ENCODE measurements at places on chromosomes 1 and 21.

GRCh38 chr1:230940848-230941247, 37.8 kb downstream of the TTC13 start:
- DNase-seq: no peak

DNA sequence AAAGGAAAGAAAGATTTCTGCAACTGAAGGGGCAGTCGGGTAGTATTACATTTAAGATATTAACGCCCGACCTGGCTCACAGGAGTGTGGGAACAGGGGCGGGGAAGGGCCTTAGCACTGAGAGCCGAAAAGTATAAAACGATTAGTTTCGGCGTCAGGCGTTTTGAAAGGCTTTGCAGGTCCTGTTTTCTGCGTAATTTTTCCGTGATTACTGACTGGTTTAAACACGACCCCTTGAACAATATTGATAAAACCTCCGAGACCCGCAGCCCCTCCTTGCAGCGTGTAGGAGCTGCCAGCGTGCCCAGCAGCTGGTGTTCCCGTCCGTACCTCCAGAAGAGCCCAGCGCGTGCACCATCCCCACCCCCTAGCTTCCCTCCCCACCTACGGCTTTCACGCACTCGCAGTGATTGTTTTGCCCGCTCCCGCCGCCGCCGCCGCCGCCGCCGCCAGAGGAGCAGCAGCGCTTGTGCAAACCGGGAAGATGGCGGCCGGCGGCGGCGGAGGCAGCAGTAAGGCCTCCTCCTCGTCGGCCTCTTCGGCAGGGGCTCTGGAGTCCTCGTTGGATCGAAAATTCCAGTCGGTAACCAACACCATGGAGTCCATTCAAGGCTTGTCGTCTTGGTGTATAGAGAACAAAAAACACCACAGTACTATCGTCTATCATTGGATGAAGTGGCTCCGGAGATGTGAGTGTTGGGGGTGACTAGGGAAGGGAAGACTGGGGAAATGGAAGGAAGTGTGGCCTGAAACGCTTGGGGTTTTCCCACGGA, 470 bp downstream of the RPRD2 start:
- DNase-seq: peak; percentile 50

GRCh38 chr1:228460821-228461220, 26.4 kb upstream of the RNF187 start:
- DNase-seq: no peak

DNA sequence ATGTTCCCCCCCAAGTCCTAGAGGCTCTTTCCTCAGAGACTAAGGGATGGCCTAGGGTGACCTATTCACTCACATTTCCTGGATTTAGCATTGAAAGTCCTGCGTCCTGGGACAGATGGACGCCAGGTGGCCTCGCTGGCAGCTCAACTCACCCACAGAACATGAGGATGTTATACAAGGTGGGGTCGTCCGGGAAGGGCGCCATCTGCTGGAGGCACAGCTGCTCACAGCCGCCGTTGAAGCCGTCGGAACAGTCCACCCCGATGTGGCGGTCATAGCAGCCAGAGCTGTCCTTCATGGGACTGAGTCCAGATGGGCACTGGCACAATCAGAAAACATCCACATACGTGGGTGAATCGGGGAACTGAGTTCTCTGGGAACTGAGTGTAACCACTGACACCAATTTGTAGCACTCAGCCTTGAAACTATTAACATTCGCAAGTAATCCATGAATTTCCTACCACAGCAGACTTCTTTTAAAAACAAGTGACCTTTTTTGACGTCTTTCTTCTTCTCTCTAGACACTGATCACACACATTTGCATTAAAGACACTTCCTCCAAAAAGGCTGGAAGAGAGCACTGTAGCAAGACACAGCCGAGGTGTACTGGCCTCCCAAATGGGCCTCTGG, 215.4 kb downstream of the ASTN1 start:
- peak; percentile 40 for DNase-seq

DNA sequence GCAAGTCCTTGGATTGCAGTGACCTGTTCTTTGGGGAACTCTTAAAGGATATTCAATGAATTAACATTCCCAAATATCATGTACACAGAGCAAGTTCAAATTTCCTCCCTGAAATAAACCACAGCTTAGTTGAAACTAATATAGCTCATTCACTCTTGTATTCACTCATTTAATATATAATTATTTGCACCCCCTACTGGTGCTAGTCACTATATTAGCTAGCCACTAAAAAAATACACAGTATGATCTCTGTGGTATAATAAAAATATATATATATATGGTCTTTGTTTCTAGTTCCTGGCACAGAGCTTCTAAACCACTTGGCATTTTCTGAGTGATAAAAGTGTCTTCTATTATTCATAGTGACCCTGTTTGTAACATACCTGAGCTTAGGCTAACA, 177.3 kb upstream of the LYPLAL1 start:
- no peak for DNase-seq

DNA sequence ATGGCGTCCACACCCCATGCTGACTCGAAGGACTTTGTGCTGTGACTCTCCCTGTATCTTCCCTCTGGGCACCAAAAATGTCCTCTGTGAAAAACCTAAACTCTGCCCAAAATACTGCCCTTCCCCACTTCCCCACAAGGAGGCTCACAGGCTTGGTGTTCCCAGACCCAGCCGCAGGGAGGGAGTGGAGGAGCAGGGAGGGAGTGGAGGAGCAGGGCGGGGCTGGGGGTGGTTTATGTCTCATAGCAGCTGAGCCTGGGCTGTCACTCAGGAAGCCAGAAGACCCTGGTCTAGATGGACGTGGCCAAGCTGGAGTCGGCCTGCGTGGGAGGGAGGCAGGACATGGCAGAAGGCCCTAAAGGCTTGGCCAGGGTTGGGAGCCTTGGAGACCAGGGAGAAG, 461.7 kb downstream of the PTPRU start:
- DNase-seq: no peak

GRCh38 chr1:77038000-77038399, 170.7 kb downstream of the ST6GALNAC5 start:
- no peak for DNase-seq

DNA sequence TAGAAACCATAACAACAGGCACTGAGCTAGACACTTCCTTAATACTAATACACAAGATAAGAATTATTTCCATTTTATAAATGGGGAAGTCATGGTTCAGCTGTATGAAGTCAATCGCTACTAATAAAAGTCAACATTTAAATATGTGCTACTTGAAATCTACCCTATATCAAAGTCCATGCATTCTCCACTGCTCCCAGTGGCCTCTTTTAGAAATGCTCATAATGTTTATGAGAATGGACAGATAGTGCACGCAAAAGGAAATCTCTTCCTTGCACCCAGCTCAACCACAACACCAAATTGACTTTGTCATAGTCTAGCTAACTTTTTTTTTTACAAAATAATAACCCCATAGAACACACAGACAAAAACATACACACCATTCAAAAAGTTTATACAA, 281.7 kb upstream of the CXADR start:
- no peak for DNase-seq

DNA sequence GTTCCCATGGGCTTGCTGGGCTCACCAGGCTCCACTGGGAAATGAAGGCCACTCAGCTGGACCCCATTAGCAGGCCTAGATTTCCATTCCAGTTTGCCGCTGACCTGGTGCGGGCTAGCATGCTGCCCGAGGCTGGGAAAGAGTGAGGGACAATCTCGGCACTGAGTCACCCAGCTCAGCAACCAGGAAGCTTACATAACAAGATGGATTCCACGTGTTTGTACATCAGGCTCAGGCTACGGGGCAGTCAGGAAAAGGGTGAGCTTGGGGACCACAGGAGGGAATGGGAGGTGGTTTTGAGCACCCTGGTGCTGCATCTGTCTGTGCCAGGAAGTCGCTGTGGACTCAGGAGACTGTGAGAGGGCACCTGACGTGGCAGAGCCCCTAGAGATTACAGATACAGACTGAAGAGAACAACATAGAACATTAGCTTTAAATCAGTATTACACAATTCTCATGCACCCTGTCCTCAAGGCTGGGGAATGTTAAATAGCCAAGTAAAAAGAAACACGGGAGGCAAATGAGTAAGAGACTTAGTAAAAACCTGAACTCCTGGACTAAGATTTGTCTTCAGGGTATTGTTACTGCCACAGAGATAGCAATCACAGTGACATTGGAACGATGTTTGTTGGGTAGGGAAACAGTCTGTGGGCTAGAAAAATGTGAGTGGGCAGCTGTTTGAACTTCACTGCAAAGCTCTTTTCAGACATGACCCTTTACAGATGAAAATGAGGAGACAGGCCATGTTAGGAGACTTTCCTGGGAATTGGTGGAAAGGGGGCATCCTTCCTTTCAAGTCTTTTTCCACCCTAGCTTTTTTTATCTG, 51.1 kb downstream of the GLUL start:
- DNase-seq: no peak

DNA sequence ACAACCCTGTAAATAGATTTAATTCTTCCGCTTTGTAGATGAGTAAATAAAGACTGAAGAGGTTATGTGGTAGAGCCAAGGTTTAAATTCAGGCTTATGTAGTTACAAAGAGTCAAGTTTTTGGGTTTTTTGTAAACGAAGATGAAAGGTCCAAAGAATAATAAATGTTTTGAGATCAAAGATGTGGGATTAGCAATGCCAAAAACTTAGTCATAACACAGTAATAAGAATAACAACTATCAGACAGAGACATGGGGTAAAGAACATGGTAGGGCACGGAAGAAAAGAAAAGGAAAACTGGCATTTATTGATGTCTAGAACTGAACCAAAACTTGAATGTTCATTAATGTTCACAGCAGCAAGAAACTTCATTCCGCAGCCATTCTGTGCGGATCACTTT, 42.9 kb downstream of the EXTL2 start:
- no peak for DNase-seq

DNA sequence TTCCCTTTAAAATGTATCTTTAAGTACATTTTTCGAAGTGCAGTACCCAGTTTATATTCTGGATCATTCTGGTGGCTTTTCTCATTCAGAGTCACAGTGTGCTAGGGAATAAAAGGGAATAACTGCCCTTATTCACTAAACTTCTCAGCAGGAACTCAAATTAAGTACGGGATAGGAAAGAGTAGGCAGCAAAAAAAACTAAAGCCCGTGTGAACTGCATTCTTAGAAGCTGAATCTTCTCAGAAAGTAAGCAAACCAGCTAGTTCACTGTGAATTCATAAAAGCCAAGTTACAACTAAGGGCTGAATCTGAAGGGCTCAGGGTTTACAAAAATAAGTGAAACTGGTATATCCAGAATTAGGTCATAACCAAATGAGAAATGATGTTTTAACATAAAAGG, 22.0 kb downstream of the PRPF38A start:
- DNase-seq: no peak

All from GM10248 (cell line).